NCI-H2029 (cell line): ENCODE measurements at places on chromosomes 4 and X.

DNA sequence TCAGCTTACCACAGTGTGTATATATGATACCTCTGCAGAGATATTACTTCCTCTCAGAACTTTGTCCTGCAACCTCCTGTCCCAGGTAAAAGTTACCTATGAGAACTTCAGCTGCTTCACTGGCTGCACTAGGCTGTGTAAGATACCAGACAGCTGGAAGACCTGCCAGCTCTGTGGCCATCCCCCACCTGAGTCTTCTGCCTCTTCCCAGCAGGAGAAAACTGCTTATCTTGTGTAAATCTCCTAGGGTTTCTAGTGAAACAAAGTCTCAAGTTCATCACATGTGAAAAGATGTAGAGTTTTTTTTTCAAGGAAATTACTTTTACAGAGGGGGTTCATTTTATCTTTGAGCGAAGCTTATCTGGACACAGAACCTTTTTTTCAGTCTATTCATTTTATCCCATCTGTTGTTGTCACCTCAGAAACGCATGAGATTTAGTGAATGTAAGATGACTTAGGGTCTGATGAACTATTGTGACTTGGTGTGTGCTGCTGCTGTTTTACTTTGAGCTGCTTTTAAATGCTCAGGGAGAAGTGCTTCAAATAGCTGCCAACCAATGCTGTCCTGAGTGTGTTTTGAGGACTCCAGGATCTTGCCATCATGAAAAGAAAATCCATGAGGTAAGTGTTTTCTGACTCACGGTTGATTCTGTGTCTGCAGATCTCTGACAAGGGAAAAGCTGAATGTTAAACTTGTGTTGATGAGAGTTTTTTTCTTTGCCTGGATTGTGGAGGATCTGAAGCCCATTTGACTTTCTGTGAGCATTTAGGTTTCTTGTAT is 187.8 kb downstream of the FRAS1 start:
- no peak for DNase-seq

DNA sequence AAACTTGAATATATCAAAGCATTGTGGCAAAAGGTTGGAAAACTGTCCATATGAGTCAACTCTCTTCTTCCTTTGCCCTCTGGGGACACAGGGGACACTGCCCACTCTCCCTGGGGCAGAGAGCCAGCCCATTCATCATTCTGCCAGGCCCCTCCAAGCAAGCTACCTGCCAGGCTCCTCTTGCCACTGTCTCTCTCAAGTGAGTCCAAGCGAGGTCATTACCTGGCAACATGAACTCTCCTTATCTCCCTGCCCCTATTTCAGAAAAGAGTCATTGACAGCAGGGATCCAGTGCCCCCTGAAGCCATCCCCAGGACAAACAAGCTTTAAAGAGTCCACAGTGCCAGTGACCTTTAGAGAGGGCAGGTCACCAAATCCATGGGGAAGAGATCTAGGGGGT is 312.7 kb upstream of the PPARGC1A start:
- DNase-seq: no peak

DNA sequence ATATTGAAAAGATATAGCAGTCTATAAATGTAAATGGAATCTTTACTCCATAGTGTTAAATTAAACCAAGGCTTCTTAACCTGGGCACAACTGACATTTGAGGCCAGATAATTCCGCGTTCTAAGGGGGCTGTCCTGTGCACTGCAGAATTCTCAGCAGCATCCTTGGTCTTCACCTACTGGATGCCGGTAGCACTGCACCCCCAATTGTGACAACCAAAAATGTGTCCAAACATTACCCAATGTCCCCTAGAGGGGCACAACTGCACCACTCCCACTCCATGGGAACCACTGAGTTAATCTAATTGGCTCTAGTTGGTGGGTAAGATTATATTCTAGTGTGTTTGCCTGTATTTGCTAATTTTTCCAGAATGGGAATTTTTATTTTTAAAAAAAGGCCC is 16.6 kb downstream of the AP1S2 start:
- no peak for DNase-seq

- no peak for DNase-seq
Measured at GRCh38 chr4:62434921-62435320, 1234.8 kb downstream of the ADGRL3 start.

DNA sequence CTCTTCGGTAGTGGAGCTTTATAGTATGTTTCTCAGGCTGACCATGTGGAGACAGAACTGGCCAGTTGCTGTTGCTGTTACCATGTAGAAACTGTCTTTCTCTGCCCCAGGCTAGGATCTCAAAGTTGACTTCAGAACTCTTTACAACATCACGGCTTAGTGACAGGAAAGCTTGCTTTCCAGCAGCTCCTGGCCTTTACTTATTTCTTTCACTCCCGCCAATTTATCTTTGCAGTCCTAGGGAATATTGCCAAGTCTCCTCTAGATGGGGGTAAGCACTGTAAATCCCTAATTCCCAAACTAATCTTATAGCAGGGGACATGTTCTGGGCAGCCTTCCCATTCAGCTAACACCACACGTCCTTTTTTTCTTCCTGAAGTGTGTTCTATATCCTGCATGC is 631.6 kb downstream of the SPRY1 start:
- no peak for DNase-seq

- DNase-seq: peak; percentile 18
Measured at GRCh38 chr4:143399113-143399949, 62.7 kb downstream of the GAB1 start.

- no peak for DNase-seq
Measured at GRCh38 chr4:148248824-148249223, 193.4 kb downstream of the NR3C2 start.

GRCh38 chrX:135596495-135596894 is 76.0 kb downstream of the INTS6L start:
- peak; percentile 37 for DNase-seq

DNA sequence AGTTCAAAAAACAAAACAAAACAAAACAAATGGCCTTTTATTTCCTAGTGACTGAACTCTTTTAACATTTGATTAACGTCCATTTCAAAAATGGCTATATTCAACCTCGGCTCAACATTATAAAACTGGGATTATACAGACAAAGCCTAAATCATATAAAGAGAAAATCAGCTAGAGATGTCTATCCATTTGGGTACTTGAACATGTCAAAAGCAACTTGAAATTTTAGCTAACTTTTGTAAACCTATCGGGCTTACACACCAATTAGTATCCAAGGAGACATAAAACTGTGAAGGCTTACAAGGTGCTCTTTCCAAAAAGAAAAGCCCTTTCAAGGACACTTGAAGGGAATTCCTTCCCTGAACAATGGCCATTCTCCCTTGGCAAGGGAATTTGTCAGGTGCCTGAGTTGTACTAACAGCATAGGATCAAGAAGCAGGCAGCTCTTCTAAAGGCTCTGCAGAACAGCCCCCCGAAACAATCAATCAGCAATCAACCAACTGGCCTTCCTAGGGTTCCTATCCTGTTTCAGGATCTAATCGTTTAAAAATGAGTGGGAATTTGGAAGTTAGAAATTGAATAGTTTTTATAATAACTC is 633.7 kb upstream of the HTR2C start:
- DNase-seq: no peak

DNA sequence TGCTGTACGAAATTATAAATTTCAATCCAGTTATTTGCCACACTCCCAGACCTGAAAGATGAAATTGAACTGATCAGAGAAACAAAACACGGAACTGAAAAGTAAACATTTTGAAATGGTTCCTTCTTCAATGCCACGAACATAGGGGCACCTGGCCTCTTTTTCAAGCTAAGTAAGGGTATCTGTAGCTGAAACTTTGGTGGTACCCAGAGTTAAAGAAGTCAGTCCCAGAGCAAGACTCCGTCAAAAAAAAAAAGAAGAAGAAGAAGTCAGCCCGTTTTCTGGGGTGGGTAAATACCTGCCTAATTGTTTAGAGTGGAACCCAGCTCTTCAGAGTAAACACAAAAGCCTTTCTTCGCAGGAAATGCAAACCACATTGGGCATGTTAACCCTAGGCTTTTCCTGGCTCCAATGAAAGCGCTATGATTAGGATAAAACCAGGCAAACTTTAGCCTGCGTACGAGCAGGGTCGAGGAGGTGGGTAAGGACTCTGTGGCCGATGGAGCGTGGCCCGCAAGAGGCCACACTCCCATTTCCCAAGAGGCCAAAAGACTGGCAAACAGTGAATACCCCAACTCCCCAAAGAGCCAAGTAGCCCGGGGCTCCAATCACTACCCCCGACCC is 1.3 kb downstream of the ANTXR2 start:
- DNase-seq: no peak

DNA sequence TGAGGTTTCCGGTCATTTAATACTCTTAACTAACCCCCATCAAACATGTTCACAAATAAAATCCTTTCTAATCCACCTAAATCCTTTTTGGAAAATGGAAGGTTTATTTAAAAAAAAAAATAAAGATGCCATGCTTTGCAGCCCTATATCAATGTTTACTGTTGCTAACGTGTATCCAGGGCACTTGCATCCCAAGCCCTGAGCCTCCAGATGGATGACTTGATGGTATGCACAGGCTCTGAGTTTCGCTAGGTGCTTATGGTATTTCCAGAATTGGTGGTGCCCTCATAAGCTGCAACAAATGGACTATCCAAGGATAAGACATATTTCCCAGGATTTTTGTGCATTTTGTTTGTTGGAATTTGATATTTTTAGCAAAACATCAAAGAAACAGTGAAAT is 257.7 kb downstream of the PRDM5 start:
- DNase-seq: no peak

DNA sequence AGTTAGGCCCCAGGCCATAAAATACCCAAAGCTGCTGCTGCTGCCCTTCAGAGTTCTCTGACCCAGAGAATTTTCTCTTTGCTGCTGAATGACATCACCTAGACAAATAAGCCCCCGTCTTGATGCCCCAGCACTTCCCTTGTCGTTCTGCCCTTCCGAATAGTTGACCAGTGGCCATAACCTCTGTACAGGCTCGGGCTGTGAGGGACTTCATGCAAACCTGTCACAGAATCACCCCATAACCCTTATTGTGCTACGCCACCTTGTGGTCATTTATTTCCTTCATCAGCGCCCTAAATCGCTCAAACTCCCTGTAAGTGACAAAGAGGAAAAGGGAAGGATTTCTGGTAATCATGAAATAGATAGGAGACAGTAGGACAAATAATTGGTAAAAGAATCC is 18.8 kb downstream of the SPACA5 start:
- peak; percentile 20 for DNase-seq

- DNase-seq: no peak
Measured at GRCh38 chr4:74805601-74806000, 11.3 kb upstream of the BTC start.

GRCh38 chr4:169791527-169792156 is 33.9 kb upstream of the HPF1 start:
- peak; percentile 4 for DNase-seq

GRCh38 chr4:107578321-107578720 is 141.7 kb downstream of the PAPSS1 start:
- no peak for DNase-seq

DNA sequence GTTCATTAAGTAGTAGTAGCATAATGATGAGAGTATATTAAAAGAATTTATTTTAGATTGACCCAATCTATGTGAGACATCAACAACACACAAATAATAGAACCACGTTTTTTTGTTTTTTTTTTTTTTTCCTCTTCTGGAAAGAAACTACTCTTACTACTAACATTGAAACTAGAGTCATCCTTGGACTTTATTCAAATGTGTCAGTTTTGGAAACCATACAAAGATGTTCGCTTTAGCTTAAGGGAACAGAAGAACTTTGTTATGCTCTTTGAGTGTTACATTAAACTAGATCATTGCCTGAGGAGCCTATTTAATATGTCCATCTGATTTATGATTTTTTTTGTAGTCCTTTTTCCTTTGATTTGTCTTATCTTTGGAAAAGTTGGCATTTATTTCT is 166.7 kb downstream of the RPA4 start:
- no peak for DNase-seq

GRCh38 chr4:54726907-54727306 is 69.2 kb downstream of the KIT start:
- no peak for DNase-seq

GRCh38 chr4:77488882-77489281 is 116.7 kb upstream of the CXCL13 start:
- no peak for DNase-seq

DNA sequence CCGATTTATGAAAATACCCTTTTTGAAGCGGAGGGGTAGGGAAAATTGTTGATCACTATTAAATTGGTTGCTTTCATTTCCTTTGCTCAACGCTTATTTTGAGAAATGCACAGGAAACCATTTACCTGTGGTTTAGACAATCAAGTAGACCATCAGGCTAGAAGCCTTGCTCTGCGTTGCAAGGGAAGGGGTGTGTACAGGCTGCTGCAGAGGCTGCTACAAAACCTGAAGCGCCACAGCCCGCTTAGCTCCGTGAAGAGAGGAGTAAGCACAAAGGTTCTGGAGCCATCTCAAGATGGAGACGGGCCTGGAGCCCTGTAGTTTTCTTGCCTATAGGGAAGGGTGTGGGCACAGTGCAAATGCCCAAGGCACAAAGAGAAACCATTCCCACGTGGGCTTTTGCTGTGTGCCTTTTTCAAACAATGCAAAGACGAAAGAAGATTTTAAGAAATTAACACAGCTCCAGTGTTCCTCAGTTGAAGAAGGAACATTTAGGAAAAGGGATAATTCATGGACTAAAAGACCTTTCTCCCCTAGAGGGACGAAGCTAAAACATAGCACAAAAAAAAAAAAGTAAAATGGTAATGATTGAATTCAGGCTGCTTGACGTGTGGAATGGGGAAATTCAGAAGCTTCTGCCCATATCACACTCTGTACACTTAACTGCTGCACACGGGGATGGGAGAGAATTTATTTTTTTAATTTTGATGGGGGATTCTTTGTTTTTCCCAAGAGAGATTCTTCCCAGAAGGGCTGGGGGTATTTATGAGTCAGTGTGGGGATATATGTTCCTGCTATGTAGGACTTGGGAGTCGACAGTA is 3.5 kb downstream of the TMSB4X start:
- DNase-seq: no peak

DNA sequence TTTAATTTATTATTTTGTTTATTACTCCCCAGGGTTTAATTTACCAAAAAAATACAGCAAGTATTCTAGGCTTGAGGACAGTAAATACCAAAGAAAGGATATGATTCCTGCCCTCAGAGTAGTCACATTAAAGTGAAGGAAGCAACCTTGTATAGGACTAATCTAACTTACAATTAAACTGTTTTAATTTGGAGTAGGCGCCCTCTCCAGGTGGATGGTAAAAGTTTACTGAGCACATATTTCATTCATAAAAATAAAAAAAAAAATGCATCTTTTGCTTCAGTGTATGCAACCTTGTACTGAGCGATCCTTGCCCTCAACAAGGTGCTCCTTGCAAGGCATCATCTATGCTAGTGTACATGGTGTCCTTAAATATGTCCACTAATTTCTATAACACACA is 72.0 kb upstream of the MAGEB16 start:
- DNase-seq: no peak
